ENCODE measurements at places on chromosomes 6 and 20.

DNA sequence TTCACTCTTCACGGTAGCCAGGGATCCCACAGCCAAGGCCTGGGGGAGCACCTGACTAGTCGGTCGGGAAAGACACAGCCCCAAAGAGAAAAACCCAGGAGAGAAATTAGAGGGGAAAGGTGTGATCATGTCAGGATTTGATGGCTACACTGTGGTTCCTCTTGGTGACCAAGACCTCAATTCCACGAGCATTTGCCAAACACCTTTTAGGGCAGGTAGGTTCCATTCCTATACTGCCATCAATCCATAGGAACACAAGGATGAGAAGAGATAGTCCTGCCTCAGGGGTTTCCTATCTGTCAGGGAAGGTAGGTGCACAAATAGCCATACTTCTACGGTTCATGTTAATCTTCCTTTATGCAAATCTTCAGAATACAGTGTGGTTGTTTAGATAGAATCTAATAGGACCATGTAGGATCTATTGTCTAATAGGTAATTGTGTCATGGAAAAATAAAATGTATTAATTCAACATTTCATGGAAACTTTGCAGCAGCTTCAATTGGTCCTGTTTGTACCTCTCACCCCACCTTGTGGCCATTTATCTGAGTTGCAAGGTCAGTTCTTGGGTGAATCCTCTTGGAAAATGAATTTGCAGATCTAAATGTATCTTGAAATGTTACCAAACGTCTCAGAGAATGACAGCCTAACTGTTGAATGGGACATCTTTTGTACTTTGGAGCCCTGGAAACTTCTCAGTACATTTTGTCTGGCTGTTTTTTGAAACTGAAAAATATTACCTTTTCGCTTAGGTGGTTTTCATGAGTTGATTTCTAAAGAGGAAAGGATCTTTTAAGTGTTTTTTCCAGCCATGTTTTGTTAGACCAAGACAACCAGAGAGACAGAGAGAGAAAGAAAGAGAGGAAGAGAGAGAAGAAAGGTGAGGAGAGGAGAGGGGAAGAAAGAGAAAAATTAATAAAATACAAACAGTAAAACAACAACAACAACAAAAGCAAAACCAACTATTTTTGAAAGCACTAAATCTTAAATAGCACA lies 33.7 kb upstream of the IYD start:
- peaks cover 3% of the 10 kb centered on the region for H3K27me3 ChIP-seq
- peak; percentile 47 for DNase-seq
- H3K4me3 ChIP-seq: no peak overlapping the region
- no peaks in the 10 kb centered on the region for H3K4me1 ChIP-seq
- H3K27ac ChIP-seq: no peak overlapping the region

- DNase-seq: no peak
- no peaks in the 10 kb centered on the region for H3K36me3 ChIP-seq
These were observed 80.4 kb upstream of the SPTLC3 start for GRCh38 chr20:12928358-12928754.

DNA sequence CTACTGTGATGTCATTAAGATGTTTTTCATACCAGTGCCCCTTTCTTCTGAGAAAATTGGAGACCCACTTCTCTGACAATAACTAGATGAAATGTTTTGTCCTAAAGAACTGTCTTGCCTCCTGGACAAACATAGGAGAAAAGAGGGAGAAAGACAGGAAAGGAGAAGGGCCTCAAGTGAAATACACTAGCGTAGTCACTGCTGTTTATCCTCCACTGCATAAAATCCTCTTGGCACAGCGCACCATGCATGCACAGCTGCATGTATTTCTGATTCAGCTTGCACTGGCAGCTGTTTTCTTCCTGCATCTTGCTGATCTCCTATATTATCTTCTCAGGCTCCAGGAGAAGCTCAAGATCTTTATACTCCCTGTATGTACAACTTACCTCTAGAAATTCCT lies 158.0 kb upstream of the BMP5 start:
- H3K27ac ChIP-seq: no peak overlapping the region
- H3K27me3 ChIP-seq: no peaks in the 10 kb centered on the region

- no peak overlapping the region for H3K4me3 ChIP-seq
- no peaks in the 10 kb centered on the region for H3K4me1 ChIP-seq
- no peak for DNase-seq
- H3K27me3 ChIP-seq: peaks cover 4% of the 10 kb centered on the region
These were observed 58.9 kb downstream of the TMEM200A start for GRCh38 chr6:130424710-130425109.

DNA sequence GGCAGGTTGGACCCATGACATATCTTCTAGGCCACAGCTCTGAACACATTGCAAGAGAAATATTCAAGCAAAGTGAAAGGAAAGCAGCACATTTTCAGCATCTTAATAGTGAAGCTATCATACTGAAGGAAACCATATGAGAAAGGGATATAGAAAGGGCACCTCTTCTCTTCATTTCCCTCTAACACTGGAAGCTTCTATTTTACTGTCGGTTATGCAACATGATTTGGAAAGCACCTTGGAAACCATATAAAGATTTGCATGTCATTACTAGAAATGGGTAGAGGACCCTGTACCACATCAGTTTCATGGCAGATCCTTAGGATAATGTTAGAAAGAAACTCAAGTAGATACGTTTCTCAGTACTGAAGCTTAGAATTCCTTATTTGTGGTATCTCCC lies 70.5 kb upstream of the HMGN3 start:
- H3K4me3 ChIP-seq: no peak overlapping the region
- DNase-seq: no peak
- H3K4me1 ChIP-seq: no peaks in the 10 kb centered on the region

- DNase-seq: no peak
- H3K27ac ChIP-seq: no peak overlapping the region
- H3K27me3 ChIP-seq: no peaks in the 10 kb centered on the region
- H3K4me3 ChIP-seq: no peak overlapping the region
These were observed 49.1 kb downstream of the MAP3K7 start for GRCh38 chr6:90537723-90538258.

DNA sequence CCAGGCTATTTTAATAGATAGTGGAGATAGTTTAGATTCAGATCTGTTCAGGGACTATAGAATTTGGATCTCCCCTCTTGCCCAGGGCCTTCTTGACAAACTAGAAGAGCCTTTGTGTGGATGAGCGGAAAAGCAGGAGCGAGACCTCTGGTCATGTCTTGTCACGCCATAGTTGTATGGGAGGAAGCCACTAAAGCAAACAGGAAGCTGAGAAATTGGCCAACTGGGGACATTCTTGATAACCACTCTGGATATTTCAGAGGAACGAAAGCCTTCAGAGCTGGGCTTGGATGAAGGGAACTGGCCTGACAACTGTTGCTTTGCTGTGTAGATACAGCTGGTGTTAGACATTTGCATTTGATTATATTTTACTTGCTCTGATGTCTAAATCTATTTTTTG lies 54.1 kb upstream of the EXOC2 start:
- H3K27ac ChIP-seq: no peak overlapping the region
- H3K27me3 ChIP-seq: peaks cover 1% of the 10 kb centered on the region
- H3K36me3 ChIP-seq: no peaks in the 10 kb centered on the region
- no peak for DNase-seq
- H3K4me3 ChIP-seq: no peak overlapping the region
- H3K4me1 ChIP-seq: no peaks in the 10 kb centered on the region

DNA sequence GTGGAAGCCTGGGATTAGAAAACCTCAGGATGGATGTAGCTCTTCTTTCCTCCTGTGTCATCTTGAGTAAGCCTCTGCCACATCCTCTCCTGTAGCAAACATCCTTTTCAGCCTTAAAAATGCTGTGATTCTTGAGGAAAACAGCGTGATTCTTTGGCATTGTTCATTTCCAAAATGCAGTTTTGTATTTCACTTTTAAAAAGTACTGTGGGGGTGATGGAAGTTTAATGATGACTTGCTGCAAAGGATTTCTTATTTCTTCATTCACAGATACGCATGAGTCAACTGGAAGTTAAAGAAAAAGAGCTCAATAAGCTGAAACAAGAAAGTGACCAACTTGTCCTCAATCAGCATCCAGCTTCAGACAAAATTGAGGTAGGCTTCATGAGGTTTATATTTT lies 23.9 kb upstream of the SNRNP48 start:
- no peak overlapping the region for H3K27ac ChIP-seq
- H3K36me3 ChIP-seq: no peaks in the 10 kb centered on the region
- H3K4me1 ChIP-seq: no peaks in the 10 kb centered on the region
- peaks cover 17% of the 10 kb centered on the region for H3K27me3 ChIP-seq

DNA sequence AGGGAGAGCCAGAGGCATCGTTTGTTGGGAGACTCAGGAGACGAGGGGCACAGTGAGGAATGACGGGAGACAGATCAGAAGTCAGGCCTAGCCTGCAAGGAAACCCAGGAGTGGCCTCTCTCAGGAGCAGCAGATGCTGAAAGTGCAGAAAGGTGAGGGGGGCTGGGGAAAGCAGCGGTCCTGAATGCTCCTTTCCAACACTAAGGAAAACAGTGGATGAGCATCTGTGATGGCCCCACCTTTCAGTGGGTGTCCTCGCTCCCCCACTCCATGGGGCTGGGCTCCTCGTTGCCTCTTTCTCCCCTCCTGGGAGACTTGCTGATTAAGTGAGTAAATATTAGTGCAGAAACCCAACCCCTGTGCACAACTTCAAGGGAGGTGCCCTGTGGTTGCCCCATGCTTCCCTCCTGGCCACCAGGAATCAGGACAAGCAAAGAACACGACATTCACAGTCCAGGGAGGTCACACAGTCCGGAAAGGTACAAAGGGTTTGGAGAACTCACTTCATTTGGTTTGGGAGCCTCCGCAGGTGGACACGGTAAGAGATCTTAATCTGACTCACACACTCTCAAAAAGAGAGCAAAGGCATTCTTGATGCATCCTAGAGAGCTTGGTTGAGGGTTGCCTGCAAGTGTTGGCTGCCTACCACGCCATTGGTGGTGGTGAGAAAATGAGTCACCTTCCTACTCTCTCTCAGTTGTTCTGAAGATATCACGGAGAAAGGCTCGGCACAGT lies 9.7 kb upstream of the BPIFB1 start:
- H3K4me3 ChIP-seq: no peak overlapping the region
- no peak overlapping the region for H3K27ac ChIP-seq
- DNase-seq: no peak
- H3K4me1 ChIP-seq: no peaks in the 10 kb centered on the region
- no peaks in the 10 kb centered on the region for H3K36me3 ChIP-seq

DNA sequence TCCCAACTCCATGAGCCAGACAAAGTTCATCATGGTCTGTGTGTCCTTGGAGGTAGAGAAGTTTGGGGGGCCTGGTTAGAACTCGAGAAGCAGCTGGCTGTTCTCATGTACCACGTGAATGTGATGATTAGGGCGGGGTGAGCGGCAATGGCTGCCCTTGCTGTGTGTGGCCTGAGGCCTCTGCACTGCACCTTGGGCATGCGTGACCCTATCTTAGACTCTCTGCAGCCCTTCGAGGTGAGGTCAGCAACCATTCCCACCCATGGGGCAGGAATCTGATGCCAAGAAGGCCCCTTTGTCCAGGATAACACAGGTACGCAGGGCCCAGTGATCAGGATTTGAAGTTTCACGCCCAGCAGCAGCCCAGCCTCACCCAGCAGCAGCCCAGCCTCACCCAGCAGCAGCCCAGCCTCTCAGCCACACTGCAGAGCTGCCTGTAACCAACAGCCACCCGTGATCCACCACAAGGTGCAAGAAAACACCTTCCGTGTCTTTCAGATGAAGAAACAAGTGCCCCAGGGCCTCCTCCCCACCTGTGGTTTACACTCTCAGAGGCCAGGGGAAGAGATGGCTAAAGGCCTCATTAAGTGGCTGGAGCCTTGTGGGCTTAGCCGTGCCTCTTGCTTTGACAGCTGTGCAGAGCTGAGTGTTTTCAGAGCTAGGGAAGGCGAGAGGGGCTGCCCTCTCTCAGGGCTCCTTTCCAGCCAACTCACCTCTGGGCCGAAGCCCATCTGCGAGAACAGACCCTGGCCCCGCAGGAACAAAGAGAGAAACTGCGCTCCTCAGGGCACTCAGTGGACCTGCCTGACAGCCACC lies 195.2 kb upstream of the CDH4 start:
- no peaks in the 10 kb centered on the region for H3K27me3 ChIP-seq
- no peaks in the 10 kb centered on the region for H3K36me3 ChIP-seq
